Activated naive CD4-positive, alpha-beta T cell treated with anti-CD3 and anti-CD28 coated beads for 36 hours (primary cell): ENCODE measurements at places on chromosomes 5 and 9. TPM values are rescaled to one million over a fixed set of nuclear protein-coding genes. Genes with fewer than 3 reads are reported as not detected.
A peak's percentile ranks its signal among the peaks of the same experiment; 100 is the strongest.

DNA sequence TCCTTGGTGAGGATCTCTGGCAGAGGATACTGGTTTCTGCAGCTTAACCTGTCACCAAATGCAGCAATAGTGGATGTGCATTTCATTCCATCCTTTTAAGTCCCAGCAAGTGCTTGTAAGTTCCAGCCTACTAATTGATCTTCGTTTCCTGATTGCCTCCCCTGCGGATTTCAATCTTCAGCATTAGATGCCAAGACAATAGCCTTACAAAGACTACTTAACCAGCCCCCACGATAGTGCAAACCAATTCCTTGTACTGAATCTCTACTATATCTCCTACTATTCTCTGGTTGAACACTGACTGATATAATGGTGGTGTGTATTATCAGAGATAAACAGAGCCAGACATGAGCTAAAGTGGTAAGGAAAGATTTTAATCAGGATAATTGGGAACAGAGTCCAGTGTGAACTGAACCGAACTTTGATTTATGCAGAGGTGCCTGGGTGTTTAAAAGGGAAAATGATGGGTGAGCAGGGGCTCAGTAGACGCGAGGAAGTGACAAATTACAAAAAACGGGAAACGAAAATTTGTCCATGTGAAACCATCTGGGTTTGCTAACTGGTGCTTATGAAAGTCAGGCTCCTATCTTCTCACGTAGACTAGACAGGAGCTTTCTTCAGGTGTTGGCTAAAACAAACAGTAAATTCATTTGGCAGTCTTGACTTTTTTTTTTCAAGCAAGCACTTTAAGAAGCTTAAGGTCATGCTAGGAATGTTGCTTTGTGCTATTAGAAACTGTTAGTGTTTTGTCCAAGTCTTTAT lies 106.9 kb upstream of the ST8SIA4 start:
- H3K27ac ChIP-seq, result no peak overlapping the region
- H3K4me1 ChIP-seq, result no peaks in the 10 kb centered on the region
- H3K36me3 ChIP-seq, result no peaks in the 10 kb centered on the region
- H3K27me3 ChIP-seq, result no peaks in the 10 kb centered on the region

DNA sequence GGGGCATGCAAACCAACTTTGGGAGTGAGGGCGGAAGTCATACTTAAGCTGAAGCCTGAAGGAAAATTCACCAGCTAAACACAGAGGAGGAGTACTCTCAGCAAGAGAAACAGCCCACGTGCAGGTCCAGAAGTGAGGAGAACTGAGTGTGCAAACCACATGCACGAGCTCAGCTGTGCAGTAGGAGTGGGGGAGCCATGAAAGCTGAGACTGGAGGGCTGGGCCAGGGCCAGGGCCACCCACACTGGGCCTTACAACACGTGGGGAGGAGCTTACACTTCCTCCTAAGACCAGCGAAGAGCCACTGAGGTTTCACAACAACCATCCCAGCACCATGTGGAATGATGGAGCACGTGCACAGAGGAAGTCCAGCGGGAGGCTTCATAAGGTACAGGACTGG lies 9.3 kb upstream of the WWC1 start:
- peaks cover 4% of the 10 kb centered on the region for H3K4me1 ChIP-seq
- peaks cover 15% of the 10 kb centered on the region for H3K27me3 ChIP-seq
- H3K4me3 ChIP-seq, result no peak overlapping the region
- DNase-seq, result no peak
- no peak overlapping the region for H3K27ac ChIP-seq

DNA sequence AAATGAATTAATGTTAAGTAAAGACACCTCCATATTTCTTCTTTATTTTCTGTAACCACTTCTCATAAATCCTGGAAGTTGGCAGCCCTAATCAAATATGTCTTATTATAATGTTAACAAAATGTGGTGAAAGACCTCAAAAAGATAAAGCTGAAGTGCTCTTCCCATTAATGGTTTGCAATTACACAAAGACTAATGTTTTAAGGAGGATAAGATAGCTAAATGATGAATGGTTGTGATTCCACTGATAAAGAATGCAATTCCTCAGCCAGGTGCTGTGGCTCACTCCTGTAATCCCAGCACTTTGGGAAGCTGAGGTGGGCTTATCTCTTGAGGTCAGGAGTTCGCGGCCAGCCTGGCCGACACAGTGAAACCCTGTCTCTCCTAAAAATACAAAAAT lies 125.8 kb upstream of the SNX2 start:
- H3K36me3 ChIP-seq, result no peaks in the 10 kb centered on the region
- H3K27ac ChIP-seq, result no peak overlapping the region
- H3K4me1 ChIP-seq, result no peaks in the 10 kb centered on the region
- DNase-seq, result no peak

- peaks cover 9% of the 10 kb centered on the region for H3K4me1 ChIP-seq
- DNase-seq, result no peak
- H3K4me3 ChIP-seq, result peak overlapping the region; percentile 75
- no peak overlapping the region for H3K27ac ChIP-seq
- peaks cover 2% of the 10 kb centered on the region for H3K36me3 ChIP-seq
Measured at GRCh38 chr5:113487416-113487780, 855 bp downstream of the MCC start.

DNA sequence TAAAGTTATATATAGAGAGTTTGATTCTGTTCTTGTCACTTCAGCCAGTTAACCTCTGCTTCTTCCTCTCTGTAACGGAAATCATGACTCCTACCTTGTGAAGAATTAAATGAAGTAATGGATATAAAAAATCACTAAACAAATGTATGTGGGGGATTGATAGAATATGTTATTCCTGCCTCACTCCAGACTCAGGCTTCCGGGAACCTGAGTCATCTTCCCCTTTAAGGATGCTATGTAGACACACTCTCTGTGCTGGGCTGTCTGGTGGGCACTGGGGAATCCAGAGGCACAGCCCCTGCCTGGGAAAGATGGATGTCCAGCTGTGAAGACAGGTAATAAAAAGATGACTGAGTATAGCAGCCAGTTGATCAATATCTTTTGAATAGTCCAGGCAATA lies 77.4 kb downstream of the ZNF618 start:
- no peaks in the 10 kb centered on the region for H3K4me1 ChIP-seq
- no peak overlapping the region for H3K27ac ChIP-seq
- no peak for DNase-seq
- no peaks in the 10 kb centered on the region for H3K36me3 ChIP-seq

GRCh38 chr9:86675805-86676204 lies 271.5 kb downstream of the GAS1 start:
- no peaks in the 10 kb centered on the region for H3K4me1 ChIP-seq
- no peak overlapping the region for H3K4me3 ChIP-seq
- H3K27me3 ChIP-seq, result no peaks in the 10 kb centered on the region
- H3K36me3 ChIP-seq, result no peaks in the 10 kb centered on the region
- H3K27ac ChIP-seq, result no peak overlapping the region

- DNase-seq, result no peak
- no peak overlapping the region for H3K27ac ChIP-seq
- no peak overlapping the region for H3K4me3 ChIP-seq
- no peaks in the 10 kb centered on the region for H3K36me3 ChIP-seq
- peaks cover 19% of the 10 kb centered on the region for H3K4me1 ChIP-seq
- peaks cover 58% of the 10 kb centered on the region for H3K27me3 ChIP-seq
Measured at GRCh38 chr5:141880961-141881801, 3.0 kb upstream of the PCDH1 start.

GRCh38 chr9:111527347-111527746 lies 2.4 kb downstream of the ZNF483 start:
- peaks cover 20% of the 10 kb centered on the region for H3K36me3 ChIP-seq
- no peaks in the 10 kb centered on the region for H3K27me3 ChIP-seq
- no peak overlapping the region for H3K4me3 ChIP-seq

GRCh38 chr9:72755836-72756235 lies 197.0 kb downstream of the ALDH1A1 start:
- peaks cover 2% of the 10 kb centered on the region for H3K27me3 ChIP-seq
- H3K4me1 ChIP-seq, result no peaks in the 10 kb centered on the region
- no peak overlapping the region for H3K4me3 ChIP-seq

GRCh38 chr9:136625101-136626065 lies 37.3 kb upstream of the EGFL7 start:
- H3K27ac ChIP-seq, result no peak overlapping the region
- no peaks in the 10 kb centered on the region for H3K36me3 ChIP-seq
- H3K4me1 ChIP-seq, result no peaks in the 10 kb centered on the region
- peaks cover 7% of the 10 kb centered on the region for H3K27me3 ChIP-seq
- peak; percentile 24 for DNase-seq

GRCh38 chr5:39148983-39149534 lies 70.3 kb downstream of the FYB1 start:
- H3K27ac ChIP-seq, result peak overlapping the region; percentile 65
- no peak for DNase-seq
- peaks cover 78% of the 10 kb centered on the region for H3K4me1 ChIP-seq
- no peak overlapping the region for H3K4me3 ChIP-seq

DNA sequence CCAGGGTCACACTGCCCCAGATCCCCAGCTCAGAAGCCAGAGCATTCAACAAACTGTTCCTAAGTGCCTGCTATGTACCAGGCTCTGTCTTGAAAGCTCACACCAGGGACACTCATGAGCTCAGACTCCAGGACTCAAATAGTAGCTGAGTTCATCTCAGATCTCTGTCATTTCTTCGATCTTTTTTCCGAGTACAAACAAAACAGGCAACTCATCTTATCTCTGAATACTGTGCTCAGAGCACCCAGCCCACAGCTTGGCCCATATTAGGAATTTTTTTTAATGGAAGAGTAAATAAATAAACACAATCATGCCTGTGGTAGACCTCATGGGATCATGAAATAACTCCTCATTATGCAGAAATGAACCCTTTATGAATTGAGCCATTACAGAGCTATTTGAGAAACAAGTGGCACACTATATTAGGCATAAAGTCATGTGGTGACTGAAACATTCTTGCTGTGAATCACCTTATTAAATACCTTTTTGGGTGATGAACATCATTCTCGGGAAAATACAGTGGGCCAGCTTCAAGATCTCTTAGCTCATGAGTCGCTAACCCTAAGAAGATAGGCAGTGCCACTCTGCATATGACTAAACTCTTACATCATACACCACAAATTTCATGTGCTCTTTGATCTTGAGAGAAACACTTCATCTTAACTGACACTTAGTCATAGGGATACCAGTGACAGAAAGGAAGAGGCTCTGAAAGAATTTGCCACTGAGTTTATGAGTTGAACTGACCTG lies 9.9 kb downstream of the SH3RF2 start:
- H3K27ac ChIP-seq, result no peak overlapping the region
- no peak overlapping the region for H3K4me3 ChIP-seq
- DNase-seq, result peak; percentile 37

DAB2 gene
- not detected for total RNA-seq

FGF18 gene
- total RNA-seq, result not detected

N4BP3 gene
- total RNA-seq, result 1.4 TPM

PCDHB8 gene
- total RNA-seq, result not detected

PCDHB4 gene
- not detected for total RNA-seq
